Hindlimb muscle (tissue), 1 donor: ENCODE measurements at places on chromosomes 12 and 14. TPM values are rescaled to one million over a fixed set of nuclear protein-coding genes. Genes with fewer than 3 reads are reported as not detected.

Gene CAPZA3
- not detected for polyA plus RNA-seq

Gene ESPL1
- polyA plus RNA-seq = 5.1 TPM

Gene CTSG
- polyA plus RNA-seq = 1.6 TPM

DNA sequence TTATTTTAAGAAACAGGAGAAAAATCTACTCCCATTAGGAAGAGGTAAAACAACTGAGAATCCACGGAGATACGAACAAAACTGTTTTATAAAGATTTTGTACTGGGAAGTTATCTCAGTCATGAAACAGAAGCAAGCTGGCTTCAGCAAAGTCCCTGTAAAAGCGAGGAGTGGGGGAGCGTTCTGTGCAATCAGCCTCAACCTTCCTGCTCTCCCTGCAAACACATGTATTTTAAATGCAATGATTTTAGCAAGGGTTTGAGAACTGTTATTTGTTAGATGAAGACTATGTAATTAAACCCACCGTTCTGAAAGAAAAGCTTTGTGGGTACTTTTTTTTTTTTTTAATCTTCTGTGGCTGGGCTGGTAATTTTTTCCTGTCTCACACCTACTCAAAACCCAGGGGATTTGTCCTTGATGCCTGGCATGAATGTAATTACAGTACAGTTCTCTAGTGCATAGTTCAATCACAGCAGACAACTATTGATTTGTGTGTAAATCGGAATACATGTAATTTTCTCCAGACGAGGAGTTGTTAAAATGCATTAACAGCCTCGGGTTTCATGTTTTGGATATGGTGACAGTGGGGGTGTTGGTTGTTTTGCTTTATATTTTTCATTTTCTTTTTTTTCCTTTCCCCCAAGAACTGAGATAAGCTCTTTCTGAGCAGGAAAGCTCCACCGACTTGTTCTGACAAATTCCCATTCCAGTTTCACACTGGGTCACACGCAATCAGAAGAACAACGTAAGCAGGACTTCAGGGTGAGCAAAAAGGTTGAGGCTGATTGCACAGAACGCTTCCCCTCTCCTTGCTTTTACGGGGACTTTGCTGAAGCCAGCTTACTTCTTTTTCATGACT, 153.6 kb downstream of the PHLDA1 start:
- no peak for DNase-seq

DNA sequence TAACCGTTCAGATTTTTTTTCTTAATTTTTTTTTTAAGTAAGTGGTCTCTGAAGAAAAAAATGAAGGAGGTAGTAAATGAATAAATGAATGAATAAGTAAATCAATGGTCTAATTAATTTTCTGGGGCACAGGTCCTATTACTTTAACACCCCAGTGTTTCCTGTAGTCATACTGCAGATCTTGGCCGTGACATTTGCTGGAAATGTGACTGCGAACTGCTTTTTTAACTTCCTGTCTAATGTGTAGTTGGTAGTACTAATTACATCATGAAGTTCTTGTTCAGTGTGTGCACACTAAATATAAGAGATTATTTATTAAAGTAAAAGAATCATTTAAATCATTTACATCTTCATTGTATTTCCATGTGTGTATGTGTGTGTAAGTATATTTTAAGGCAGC, 45.4 kb downstream of the AEBP2 start:
- no peak for DNase-seq

DNA sequence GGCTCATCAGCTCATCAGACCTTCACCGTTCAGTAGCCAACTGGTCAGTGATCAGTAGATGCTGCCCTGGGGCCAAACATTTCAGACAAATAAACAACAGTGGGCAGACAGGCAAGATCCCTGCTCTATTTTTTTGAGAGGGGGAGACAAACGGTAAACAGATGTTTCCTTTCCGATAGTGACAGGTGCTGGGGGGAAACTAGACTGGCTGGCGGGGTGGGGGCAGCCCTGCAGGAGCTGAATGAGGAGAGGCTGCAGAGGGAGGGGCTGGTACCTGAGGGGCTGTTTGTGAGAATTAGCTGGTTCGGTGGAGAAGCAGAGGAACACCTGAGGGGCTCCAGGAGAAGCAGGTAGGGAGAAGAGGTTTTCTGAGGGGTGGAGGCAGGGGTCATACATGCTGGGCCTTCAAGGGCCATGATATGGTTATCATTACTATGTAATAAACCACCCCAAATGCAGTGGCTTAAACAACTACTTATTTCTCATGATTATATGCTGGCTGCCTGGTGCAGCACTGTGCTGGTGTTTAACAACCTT, 8.2 kb upstream of the GOLGA3 start:
- no peak for DNase-seq

DNA sequence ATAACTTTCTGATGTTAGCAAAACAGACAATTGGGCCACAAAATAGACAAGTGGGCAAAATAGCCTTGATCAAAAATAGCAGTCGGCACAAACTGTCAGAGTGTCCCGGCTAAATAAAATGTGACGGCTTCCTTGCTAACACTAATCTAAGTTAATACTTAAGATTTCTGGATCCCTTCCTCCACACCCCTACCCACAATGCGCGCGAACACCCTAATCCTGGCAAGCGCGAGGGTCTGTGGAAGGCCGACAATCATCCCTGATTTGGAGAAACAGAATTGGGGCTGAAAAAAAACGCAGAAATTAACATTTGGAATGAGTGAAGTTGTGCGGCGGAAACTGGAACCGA, 489 bp downstream of the CEP290 start:
- no peak for DNase-seq

DNA sequence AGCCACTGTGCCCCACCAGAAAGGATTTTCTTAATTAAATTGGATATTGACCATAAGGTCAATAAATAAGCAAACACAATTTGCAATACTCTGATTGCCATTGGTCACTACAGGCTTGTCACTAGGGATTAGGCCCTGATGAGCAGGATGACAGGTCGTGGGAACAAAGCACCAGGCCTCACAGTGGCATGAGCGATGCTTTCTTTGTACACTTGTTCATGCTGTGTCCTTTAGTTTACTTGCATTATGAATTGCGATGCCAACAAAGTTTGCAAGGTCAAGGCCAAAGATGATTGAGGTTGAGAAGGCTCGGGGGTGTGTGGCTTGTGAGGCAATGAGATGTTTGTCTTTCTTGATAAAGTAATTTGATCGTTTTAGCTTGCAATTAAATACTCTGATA, 136.0 kb downstream of the TTC8 start:
- DNase-seq = no peak

GRCh38 chr14:73269729-73270531, 32.6 kb downstream of the PAPLN start:
- peak; percentile 25 for DNase-seq

GRCh38 chr14:72541546-72541945, 352.4 kb downstream of the DPF3 start:
- DNase-seq = no peak

- DNase-seq = no peak
Observed at GRCh38 chr14:84144166-84144565, 1385.8 kb upstream of the FLRT2 start.

GRCh38 chr12:131103669-131104462, 150.2 kb downstream of the ADGRD1 start:
- no peak for DNase-seq
